Skeletal muscle tissue (tissue), 5 donors: ENCODE measurements at places on chromosomes 12 and 14. TPM values are rescaled to one million over a fixed set of nuclear protein-coding genes. Genes with fewer than 3 reads are reported as not detected.

Gene ANO6
- total RNA-seq = 50.6 TPM

Gene ABCD2
- 1.0 TPM for total RNA-seq

Gene GNG2
- total RNA-seq = 25.1 TPM

Gene ITGA5
- total RNA-seq = 78.8 TPM
